ENCODE measurements at places on chromosomes 12 and 14.
A peak's percentile ranks its signal among the peaks of the same experiment; 100 is the strongest.

DNA sequence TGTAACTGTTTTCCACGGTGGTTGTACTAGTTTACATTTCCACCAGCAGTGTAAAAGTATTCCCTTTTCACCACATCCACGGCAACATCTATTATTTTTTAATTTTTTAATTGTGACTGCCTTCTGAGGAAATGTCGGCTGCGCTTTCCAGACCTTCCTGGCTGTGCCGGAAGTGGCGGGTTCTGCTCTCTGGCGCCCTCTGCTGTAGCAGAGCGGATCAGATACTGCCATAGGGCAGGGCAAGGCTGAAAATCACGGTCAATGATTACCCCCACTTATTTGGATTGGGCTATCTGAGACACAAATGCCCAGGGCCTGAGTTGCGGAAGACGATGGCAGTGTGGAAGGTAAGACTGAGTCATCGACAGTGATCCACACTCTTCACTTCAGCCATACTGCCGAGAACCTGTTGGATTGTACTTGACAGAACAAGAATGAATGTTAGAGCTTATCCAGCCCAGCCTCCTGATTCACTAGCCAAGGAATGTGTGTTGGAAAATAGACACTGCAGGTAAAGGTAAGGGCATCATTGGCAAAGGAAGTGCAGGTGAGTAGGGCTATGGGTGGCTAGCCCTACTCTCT, 124.2 kb downstream of the NTF3 start:
- DNase-seq: peak; percentile 6

- DNase-seq: no peak
These were observed 52.1 kb downstream of the CCDC88C start for GRCh38 chr14:91365552-91365951.

GRCh38 chr14:29236848-29237247, 470.3 kb downstream of the FOXG1 start:
- no peak for DNase-seq

GRCh38 chr12:21607701-21608100, 3.1 kb upstream of the GYS2 start:
- peak; percentile 12 for DNase-seq

GRCh38 chr12:55467836-55468235, 2.1 kb downstream of the OR6C70 start:
- no peak for DNase-seq

DNA sequence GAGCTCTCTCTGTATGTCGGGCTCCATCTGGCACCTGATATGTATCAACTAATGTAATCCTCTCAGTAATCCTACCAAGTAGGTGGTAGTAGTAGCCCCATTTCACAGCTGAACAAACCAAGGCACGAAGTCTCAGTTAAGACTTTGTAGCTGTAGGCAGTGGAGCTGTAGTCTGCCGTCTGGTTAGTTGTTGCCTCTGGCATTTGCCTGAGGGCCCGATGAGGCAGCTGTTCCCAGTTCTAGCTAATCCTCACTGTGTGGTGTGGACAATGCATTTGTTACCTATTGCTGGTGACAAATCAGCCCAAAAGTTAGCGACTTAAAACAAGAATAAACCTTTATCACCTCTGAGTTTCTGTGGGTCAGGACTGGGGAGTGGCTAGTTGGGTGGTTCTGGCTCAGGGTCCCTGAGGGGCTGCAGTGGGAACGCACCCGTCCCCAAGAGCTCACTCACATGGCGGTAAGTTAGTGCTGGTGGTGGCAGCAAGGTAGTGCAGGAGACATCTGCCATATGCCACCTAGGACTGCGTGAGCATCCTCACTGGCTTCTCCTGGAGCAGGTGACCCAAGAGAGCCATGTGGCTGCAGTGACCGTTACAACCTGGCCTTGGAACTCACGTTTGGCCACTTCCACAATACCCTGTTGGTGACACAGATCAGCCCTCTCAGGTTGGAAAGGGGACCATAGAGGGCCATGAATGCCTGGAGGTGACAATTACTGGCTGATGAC, 5.6 kb downstream of the AACS start:
- DNase-seq: no peak

DNA sequence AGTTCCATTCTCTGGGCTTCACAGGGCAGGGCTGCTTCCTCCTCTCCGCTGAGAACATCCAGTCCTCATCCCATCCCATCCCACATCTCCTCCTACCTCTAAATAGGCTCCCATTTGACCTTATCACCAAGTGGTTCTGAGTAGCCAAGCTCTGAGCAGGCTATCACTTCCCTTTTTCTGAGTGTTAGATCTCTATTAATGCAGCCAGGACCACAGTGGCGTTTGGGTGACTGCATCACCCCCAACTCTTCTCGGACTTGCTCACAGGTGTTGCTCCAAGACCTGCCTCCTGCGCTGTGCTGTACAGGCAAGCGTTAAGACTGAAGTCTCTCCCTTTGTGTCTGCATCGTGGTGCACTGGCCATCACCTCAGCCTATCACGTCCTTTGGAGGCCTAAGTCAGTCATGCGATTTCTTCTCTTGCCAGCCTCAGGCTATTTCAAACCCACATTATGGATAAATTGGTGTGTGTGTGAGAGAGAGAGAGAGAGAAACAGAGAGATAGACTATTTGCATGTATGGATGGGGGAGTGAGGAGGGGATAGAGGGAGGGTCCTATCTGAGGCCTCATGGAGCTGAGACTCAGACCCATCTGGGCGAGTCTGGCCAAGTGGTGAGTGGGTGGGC, 12.4 kb upstream of the HHIPL1 start:
- DNase-seq: no peak

GRCh38 chr14:76908834-76909233, 82.6 kb downstream of the LRRC74A start:
- DNase-seq: no peak

DNA sequence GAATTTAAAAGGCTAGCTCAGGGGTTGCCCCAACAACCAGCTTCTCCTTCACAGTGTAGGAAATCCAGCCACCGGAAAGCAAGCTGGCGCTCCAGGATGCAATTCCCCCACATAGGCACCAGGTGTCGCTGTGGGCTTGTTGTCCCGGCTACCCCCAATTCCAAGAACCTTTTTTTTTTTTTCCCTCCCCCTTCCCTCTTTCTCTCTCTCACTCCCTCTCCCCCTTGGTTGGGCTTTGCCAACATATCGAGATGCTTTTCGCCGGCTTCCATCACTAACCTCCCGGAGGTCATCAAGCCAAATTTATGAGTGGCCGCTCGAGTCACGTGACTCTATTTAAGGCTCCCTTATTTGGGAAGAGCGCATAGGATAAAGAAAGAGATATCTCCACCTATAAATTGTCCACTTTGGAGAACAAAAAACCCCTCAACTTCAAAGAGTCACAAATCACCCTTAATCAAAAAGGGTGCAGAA, at the start of gene HOXC5:
HOXC5 (plus strand) TSS at position 424 of the 474 bp plus-strand sequence. CDS start 73 bp downstream, outside the sequence.
- peak; percentile 54 for DNase-seq

Measured in HCT116 (cell line).